ENCODE measurements at places on chromosomes 13 and 19.

DNA sequence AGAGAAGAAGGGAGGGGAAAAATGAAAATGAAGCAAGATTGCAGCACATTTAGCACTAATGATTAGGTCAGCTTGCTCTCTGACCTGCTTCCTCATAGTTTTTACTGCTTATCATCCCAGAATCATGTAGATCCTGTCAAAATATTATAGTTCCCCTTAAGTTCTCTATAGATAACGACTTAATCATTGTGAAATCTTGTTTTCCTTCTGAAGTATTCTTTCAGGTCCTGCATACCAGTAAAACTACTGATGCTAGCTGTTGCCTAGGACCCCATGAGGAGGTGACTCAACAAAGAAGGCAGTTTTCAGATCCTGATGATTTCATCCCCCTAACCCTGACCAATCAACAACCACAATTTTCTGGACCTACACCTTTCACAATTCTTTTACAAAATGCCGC is 1131.7 kb downstream of the SLITRK5 start:
- no peak for ATAC-seq

- no peak for ATAC-seq
Observed at GRCh38 chr13:64074971-64075474, 2659.4 kb upstream of the PCDH20 start.

DNA sequence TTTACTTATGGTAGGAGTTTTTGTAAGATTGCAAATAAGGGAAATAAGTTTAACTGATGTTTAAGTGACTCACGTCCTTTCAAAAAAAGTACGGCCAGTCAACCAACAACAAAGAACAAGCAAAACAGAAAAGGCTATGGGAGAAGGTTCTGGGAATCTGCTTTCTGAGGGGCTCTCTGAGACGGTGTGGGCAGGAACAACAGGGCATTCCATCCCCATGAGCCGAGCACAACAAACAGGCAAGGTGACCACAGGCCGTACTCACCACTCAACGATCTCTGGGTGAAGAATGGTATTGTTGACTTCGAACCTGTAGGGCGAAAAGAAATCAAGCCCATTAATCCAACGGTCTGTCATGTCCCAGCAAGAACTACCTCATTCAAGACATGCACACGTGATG is 43.8 kb downstream of the PEPD start:
- ATAC-seq: no peak

DNA sequence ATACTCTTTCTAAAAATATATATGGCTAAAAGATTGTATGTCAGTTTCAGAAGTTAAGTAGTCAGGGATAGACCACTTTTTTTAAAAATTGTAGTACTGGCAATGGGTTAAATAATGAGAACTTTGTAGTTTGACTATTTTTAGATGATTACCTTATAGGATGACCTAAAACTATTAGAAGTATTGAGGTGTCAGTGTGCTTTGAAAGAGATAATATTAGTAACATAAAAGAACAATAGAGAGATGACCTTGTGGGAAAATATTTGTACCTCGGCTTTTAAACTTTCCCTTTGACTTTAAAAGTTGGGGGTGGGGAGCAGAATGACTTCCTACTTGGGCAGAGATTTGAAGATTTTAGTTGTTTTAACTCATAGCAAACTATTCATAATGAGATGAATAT is 48.3 kb downstream of the SLAIN1 start:
- ATAC-seq: no peak

- ATAC-seq: no peak
Observed at GRCh38 chr19:35750167-35750566, 1.8 kb downstream of the LIN37 start.

- no peak for ATAC-seq
Observed at GRCh38 chr13:101795025-101795424, 342.6 kb downstream of the ITGBL1 start.

DNA sequence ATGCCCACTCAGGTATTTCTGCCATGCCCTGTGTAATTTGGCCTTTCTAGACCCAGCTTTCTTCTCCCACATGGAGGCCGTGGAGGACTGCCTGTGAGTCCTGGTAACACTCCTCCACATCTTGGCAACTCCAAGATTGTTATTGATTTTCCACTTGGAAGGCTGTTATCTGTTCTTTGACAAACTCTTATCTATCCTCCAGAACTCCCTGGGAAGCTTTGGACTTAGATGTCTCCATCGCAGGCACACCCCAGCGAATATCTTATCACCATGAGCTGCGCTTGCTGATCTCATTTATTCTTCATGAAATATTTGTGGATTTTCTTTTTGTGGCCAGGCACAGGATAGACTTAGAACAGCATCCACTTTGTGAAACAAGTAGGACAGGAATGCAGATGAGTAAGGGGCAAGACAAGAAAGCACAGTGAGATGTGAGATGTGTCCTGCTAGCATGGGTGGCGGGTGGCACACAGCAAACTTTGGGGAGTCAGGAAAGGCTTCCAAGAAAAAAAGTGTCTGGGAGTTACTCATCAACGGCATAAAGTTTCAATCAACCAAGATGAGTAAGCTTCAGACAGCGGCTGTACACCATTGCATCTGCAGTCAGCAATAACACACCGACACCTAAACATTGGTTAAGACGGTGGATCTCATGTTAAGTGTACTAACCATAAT is 84.5 kb upstream of the IRS2 start:
- no peak for ATAC-seq

GRCh38 chr19:7921967-7922835 is 2.1 kb downstream of the SNAPC2 start:
- no peak for ATAC-seq

- ATAC-seq: no peak
Observed at GRCh38 chr13:99390601-99391000, 83.4 kb upstream of the GPR183 start.

- ATAC-seq: no peak
Observed at GRCh38 chr19:16373532-16373931, 48.9 kb downstream of the KLF2 start.

DNA sequence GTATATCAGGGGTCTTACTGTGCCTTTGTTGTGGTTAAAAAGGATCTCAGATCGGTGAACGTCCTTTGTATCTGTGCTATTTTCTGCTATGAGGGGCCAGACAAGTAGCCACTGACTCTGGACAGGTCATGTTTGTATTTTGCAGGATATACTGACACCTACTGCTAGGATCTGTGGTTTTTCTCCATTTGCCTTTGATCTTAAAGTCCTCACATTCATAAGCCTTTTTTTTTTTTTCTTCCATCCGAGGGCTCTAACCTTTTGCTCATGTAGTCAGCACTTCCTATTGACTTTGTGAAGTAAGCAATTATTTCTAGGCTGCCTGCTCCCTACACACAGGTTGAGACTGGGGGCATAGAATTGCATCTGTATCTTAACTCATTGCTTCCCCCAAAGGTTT is 106.2 kb downstream of the SLITRK5 start:
- peak; percentile 20 for ATAC-seq

GRCh38 chr13:57624565-57625435 is 6.7 kb upstream of the PCDH17 start:
- ATAC-seq: peak; percentile 60

GRCh38 chr13:107812014-107812412 is 403.3 kb downstream of the LIG4 start:
- ATAC-seq: no peak

DNA sequence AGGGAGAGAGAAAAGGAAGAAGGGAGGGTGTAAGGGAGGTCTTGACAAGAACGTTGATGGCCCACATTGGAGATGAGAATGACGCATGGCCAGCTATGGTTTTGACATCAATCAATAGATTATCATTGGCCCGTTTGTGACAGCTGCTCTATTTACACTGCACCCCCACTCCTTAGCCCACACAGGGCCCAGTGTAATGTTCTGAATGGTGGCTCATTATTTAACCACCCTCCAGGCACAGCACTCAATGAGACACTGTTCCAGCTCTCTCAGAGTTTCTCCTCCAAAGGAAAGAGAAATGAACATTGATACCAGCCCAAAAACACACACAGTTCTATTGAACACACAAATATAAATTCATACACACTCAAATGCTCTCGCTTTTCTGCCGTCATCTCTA is 173.0 kb upstream of the IPO5 start:
- ATAC-seq: no peak

- no peak for ATAC-seq
Observed at GRCh38 chr19:15656467-15656866, 15.8 kb downstream of the CYP4F3 start.

DNA sequence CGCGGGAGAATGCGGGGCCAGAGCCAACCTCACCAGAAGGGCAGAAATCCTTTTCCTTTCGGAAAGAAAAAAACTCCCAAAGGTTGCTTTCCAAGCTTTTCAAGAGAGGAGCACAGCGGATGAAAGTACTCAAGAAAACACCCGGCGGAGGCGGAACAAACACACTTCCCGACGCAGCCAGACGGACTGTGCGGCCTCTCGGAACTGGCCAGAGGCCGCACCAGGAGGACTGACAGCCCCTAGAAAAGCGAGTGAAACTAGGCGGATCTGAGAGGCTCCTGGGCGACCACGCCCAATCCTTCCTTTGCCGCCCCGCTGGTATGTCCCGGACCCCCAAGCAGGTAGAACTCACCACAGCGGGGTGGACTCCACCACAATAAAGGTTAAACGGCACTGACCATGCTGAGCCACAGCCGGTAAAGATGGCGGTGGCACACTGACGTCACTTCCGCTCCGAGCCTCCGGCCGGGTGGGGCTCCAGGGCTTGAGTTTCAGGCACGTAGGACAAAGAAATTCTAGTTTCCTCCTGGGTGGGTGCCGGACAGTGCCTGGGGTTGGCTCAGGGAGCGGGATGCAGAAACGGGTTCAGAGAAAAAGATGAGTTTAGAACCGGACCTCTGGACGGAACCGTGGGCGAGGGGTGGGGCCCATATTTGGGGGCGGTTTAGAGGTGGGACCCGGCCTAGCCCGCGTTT is at the start of gene ZNF562:
Gene ZNF562 (minus strand): TSS at position 438 of the 695 bp plus-strand sequence. CDS start 14,356 bp downstream, outside the sequence.
- peak; percentile 97 for ATAC-seq

DNA sequence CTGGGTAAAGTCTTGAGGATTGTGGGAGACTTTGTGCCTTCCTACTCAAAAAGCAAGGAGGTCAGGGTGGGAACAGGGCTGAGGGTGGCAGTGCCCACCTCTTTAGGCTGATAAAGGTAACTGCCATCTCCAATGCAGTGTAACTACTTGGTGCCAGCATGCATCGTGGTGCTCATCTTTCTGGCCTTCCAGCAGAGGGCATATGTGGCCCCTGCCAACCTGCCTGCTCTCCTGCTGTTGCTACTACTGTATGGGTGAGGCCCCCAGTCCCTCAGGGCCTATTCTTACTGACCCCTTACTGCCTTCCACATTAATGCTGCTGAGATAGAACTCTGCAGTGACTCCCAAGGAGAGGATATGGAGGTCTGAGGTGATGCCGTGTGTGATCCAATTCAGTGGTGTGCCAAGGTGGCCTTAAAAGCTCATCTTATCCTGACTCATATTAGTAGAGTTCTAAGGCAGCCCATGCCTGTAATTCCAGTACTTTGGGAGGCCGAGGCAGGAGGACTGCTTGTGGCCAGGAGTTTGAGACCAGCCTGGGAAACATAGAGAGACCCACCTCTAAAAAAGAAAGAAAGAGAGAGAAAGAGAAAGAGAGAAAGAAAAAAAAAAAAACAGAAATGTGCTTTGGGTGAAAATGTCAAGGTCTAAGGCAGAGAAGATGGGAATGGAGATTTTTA is 9.7 kb upstream of the ARHGAP45 start:
- ATAC-seq: peak; percentile 41

DNA sequence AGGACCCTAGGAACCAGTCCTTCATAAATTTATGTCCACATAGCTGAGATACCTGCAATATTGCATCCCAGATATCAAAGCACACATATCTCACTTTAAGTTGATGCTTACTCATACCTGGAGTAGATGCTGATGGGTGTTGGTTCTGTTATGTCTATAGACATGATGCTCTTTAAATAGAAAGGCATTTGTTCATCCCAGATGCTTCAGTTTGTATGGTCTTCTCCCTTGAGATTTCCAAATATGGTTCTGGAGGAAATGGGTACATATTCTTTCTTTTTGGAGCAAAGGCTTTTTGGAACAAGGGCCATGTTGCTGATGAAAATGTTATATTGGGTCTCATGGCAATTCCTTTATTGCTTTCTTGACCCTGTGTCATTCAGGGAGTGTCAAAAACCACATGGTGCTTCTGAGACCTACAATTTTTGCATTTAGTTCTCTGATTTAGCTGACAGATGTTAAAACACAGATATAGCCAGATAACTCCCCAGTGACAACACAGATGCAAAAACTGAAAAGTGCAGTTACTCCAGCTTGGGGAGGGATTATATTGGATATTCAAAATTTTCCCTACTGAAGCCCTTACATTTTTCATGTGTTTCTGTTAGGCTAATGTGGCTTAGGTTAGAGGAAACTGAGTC is 211.4 kb downstream of the KCNRG start:
- no peak for ATAC-seq
